ENCODE measurements at places on chromosomes 5 and 9.

- DNase-seq, result no peak
Observed at GRCh38 chr5:127801751-127802476, 98.7 kb downstream of the CCDC192 start.

DNA sequence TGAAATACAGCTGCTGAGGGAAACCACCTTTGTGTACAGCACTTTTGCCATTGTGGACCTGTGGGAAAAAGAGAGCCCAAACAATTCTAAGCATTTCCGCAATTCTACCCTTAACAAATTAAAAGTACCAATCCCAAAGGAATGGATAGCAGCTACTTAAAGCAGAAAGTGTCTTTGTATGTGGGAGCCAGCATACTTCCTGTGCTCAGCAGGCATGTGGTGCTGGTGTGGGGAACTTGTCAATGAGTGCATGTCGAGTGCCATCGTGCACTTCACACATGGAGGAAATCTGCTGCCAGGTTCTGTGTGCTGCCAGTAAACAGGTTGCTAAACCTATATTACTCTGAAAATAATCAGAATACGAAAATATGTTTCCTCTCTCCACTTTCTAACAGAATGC, 399.0 kb downstream of the LRRC70 start:
- no peak for DNase-seq

DNA sequence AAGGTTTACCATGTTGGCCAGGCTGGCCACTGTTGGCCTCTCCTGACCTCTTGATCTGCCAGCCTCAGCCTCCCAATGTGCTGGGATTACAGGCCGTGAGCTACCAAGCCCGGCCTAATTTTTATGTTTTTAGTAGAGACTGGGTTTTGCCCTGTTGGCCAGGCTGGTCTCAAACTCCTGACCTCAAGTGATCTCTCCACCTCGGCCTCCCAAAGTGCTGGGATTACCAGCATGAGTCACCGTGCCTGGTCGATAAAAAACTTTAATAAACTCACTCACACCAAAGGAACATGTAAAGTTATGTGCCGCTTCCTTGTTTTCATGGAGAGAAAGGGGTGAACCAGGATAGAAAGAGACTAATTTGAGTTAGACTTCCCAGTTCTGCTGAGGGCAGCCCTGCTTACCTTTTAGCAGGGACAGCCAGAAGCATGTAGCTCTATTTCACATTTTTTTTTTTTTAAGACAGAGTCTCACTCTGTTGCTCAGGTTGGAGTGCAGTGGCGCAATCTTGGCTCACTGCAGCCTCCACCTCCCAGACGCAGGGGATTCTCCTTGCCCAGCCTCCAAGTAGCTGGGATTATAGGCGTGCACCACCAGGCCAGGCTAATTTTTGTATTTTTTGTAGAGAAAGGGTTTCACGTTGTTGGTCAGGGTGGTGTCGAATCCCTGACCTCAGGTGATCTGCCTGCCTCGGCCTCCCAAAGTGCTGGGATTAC, 11.4 kb upstream of the HAUS6 start:
- DNase-seq, result no peak

DNA sequence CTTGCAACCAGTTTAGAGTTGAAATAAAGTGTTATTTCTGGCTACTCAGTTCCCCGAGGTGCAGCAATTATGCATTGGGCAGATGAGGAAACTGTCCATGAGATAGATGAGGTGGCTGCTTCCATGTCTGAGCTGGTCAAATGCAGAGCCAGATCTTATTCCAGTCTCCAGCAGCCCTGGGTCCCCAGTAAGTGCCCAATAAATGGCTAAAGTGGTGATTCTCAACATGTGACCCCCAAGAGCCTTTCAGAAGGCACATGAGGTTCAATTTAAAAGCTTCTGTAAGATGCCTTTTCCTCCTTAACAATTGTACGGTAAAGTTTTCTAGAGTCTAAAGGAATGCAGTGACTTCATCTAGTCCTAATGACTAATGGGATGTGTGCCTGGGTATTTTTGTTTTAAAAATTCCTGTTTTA, 17.5 kb downstream of the ATOX1 start:
- DNase-seq, result no peak

DNA sequence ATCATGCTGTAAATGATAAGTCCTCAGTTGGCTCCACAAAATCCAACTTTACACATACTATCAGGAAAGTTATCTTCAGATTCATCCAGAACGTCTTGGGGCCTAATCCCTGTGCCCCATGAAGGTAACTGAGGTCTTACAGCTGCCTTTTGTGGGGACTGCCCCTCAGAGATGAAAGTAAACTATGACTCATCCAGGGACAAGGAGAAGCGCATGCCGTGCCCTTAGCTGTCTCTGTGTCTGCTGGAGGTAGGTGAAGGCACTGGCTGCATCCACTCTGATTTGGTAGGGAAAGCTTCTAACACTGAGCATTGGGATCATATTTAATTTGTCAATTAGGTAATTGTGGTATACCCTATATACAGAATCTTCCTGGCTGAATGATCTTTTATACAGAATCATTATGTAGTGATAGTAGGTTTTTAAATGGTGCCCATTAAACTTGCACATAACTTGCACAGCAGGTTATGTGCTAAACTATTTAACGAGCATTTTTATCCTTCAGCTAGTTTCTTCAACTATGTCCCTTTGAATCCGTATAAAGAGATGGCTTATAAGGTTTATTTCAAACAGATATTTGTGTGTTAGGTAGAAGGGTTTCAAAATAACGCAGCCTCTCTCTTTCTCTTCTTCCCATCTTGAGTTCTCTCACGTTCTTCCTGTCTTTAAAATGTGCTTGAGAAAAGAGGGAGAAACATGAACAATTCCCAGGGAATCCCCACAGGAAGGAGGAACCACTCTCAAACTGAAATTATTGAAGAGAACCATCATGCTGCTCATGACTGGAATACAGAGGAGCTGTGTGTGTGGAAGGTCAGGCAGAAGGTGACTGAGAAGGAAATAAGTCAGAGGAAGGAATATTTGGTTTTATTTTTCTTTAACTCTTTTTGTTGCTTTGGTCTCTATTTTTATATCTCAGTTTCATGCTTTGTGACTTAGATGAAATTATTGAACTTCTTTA, 250.9 kb downstream of the CD180 start:
- DNase-seq, result no peak

DNA sequence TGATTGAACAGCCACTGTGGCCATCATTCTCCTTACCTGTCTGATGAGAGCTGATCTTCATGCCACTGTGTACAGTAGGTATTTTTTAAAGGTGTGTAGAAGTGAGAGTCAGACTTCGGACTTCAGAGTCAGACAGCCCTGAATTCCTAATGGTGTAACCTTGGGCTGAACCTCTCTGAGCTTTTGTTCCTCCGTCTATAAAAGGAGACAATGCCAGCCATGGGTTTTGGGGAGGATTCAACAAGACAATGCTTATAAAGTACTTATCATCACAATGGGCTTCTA, 18.7 kb downstream of the GSN start:
- DNase-seq, result no peak

GRCh38 chr9:7549249-7549648, 250.3 kb downstream of the DMAC1 start:
- DNase-seq, result no peak

- no peak for DNase-seq
Observed at GRCh38 chr5:74164725-74165235, 475.7 kb downstream of the ENC1 start.

DNA sequence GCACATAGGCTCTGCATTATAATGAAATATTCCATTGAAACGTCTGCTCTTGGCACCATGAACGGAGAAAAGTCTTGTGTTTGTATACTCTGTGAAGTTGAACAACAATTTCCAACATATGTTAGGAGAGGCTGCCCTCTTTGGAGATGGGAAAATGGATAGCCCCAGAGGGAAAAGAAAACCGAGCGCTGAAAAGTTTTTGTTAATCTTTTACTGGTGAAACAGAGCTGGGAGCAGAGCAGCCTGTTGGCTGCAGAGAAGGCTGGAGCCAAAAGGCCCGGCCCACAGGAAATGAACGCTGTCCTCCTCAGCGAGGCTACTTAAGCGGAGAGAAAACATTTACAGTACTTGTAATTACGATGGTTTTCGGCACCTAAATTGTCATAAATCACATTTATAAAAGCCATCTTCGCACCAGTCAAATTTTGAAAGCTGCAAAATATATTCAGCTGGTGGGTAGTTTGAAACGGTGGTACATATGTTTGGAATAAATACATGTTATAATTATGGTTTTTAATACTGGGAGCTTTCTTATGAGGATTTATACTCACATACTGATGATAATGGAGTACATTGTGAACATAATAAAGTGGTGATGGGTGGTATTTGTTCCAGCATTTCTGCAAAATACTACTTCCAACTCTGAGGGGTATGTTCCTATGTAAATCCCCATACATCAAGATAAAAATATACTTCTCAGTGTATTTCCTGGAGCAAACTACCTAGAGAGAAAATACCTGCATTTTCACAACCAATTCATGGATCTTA, 129.6 kb upstream of the CNTLN start:
- peak; percentile 69 for DNase-seq

DNA sequence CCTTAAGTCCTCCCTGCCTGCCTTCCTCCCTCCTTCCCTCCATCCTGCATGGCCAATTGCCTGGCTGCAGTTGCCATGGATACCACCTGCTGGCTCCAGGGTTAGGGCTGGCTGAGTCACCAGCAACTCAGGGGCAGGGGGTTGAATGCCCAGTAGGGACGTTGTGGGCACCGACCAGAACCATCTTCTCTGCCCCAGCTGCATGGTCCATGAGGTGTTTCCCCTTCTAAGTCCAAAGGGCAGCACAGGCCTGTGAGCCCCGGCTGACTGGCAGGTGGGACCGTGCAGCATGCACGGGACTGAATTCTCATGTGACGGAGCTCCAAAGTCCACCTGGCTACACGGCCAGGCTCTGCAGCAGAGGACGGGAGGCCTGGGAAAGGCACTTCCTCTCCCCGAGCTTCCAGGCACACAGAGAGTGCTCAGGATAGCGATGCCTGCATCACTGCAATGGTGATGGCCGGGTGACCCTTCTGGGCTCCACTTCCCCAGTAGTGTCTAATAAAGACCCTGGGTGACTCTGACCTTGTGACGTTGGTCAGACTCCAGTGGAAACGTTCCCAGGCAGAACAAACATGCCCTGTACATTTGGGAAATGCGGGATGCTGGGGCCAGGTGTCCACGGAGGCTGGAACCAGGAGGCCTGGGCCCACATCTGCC, 5.7 kb downstream of the ASS1 start:
- no peak for DNase-seq

- no peak for DNase-seq
Observed at GRCh38 chr9:99119976-99120655, 15.2 kb downstream of the TGFBR1 start.

- no peak for DNase-seq
Observed at GRCh38 chr5:118561971-118562370, 426.4 kb downstream of the DTWD2 start.

DNA sequence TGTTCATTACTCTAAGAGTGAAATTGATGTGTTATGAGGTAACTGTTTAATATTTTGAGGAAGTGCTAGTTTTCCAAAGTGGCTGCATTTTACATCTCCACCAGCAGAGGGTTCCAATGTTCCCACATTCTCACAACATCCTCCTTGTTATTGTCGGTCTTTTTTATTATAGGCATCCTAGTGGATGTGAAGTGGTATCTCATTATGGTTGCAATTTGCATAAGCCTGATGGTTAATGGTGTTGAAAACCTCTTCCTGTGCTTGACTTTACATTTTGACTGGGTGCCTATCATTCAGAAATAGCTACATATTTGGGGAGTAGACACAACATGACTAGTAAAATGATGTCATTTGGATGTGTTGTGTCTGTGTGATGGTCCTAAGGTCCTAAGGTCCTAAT, 143.6 kb downstream of the MRPS30 start:
- peak; percentile 28 for DNase-seq

- DNase-seq, result no peak
Observed at GRCh38 chr9:71620746-71621145, 147.6 kb downstream of the CEMIP2 start.

DNA sequence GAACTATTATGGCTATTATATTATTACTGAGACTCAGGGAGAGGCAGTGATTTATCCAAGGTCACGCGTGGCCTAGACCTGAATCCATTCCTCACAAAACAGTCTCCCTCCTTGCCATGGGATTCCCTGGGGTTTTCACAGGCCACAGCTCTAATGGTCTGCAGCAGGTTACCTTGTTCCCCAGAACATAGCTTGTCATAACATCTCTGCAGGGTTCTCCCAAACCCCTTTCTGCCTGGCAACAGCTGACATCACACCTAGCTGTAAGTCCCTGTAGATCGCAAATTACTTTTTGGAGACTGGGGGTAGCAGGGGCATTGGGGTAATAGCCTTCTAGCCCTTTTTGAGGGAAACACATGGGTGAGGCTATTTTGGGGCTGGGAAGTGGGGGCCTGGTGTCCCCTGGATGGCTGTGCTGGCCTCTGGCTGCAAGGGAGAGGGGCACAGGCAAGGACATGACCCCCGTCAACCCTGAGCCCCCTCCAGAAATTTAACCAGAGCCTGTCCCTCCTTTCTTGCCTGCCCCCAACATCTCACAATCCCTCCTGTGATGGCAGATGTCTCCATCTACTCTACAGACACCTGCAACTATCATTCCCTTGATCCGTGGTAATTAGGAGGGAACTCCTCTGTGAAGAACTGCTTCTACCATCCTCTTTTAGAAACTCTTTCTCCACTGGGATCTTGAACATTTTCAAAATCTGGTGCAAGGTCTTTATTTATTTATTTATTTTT, 1.3 kb downstream of the CD74 start:
- DNase-seq, result no peak

GRCh38 chr5:10699281-10699874, 61.7 kb downstream of the DAP start:
- no peak for DNase-seq

DNA sequence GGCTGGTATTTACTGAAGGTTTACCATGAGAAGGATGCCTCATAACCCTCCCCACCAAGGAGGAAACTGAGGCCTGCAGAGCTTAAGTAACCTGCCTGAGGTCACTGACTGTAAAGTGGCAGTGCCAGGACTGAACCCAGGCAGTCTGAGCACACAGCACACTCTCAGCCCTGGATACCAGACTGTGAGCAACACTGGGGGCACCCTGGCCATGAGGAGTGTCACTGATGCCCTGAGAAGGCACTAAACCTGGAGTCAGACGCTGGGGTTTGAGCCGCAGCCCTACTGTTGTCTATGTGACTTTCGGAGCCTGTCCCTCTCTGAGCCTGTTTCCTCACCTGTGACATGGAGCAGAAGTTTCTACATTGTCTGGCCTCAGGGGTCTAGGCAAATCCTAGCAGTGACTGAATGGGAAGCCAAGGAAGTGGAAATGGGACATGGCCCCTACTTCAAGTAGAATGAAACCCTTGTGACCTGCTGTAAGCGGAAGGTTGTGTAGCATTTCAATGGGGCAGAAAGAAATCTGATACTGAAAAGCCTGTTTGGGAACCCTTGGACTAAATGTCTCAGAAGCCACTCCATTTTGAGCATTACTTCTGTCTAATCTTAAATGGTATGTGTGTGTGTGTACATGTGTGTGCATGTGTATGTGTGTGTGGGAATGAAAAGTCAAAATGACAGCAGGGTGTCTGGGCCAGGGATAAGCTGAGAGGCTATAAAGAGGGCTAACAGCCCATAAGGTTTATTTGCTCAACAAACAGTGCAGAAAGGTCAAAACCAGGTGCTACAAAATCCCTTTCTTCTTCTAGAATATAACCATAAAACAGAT, 36.0 kb downstream of the B4GALT1 start:
- DNase-seq, result peak; percentile 33

GRCh38 chr9:21611891-21612290, 129.8 kb upstream of the IFNE start:
- DNase-seq, result no peak
